CD4-positive, alpha-beta T cell treated with Interleukin-4 for 4 hours (primary cell): ENCODE measurements at places on chromosomes 6 and 20.

DNA sequence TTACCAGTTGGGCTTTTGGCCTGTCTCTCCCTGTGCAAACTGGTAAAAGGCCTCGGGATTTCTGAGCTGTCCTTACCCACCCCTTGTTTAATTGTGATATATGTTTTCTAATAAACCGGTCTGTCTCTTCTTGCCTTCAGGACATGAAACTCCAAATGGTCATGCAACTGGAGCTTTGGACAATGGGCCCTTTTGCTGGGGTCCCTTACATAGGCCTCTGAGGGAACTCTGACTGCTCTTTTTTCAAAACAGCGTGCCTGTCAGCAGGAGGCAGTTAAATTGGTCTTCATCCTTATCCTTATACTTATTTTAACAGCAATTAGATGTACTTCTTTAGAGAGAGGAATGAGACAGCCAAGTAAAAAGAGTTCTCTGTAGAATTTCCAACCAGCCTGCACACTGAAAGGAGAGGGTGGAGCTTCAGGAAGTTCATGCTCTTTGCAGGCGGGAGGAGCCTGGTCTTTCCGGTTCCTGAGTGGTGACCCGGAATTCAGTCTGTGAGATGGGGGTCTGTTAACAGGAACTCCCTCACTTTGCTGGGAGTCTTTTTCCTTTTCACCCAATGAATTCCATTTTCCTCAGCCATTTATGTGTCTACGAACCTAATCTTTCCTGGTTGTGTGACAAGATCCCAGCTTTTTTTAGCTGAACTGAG lies 299.6 kb upstream of the GJE1 start:
- no peak for DNase-seq

GRCh38 chr6:128327890-128328289 lies 192.5 kb downstream of the PTPRK start:
- peak; percentile 57 for DNase-seq

GRCh38 chr6:139887275-139887674 lies 512.8 kb upstream of the CITED2 start:
- DNase-seq, result no peak

DNA sequence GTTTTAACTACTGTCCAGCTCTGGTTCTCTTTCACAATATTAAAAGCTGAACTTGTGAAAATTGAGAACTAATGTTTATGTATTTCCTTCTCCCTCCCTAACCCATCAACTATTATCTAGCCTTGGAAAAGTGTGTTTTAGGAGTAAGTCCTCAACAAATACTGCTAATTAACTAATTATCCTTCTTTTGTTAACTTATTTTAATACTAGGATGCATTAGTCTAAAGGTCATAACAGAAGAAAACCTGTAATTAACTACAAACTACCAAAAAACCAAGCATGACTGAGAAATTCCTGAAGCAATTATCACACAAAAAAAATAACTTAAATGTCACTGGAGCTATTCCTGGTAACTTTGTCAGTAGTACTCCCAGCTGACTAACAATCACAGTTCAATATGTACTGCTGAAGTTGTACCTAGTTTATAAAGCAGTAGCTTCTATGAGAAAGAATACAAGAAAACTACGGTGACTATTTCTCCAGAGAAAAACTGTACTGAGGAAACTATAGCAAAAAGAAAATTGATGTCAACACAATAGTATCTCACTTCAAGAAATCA lies 301.9 kb downstream of the LAMA2 start:
- no peak for DNase-seq

GRCh38 chr20:5703681-5704101 lies 46.5 kb upstream of the SHLD1 start:
- no peak for DNase-seq

DNA sequence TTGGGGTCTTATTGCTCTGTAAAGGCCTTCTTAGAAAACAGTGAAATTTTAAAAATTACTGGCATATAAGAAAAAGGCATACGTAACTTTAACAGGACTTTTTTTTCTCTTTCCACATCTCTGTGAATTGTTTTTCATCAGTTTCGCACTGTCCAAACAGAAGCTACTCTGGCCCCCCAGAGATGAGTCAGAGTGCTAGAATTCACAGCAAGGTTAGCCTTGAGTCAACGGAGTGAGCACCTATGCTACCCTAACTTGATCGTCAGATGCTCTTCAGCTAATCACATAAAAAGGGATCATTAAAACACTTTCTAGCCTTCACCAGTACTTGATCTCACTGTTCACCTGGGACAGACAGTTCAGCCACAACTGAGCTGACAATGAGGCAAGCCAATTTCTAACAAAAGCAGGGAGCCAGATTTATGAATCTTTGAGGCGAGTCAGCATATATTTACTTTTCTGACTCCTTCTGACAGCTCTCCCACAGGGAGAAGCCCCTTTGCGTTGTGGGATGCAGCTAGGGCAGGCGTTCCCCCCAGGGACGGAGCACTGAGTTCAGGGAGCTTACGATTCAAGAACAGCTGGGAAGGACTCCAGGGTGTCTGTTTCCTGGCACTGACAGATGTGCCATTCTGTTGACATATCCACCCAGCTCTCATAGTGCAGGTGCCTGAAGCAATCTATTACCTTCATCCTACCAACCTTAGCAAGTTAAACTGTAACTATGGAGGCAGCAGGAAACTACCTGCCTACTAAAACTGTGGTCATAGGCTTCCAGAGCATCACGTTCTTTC lies 46.4 kb upstream of the SPDEF start:
- no peak for DNase-seq

DNA sequence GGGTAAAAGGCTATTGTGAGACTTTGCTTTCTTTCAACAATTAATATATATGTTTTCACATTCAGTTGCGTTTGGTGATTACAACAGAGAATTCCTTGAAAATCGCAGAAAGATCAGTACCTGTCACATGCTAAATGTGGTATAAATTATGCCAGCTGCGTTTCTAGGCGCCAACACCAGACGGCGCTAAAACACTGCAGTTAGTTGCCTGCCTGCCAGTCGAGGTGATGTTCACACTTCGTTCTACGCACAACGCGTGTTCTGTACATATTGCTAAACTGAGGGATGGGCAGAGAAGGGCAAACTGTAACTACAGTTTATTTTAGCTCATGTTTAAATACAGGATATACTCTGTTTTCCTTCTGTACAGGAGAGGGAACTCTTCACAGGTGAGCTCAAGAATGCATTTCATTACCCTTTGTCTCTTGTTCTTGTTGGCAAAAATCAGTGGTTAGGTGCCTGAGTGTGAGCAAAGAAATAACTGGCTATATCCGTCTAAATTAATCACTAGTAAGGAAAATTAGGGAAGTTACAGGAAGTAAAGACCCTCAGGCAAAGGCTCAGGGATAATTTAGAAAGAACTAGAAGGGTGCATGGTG lies 100.1 kb upstream of the RGS17 start:
- no peak for DNase-seq

GRCh38 chr6:30885999-30886896 lies 1.9 kb downstream of the DDR1 start:
- no peak for DNase-seq

- DNase-seq, result no peak
Measured at GRCh38 chr20:14544688-14545087, 207.3 kb upstream of the FLRT3 start.

GRCh38 chr6:143621876-143622605 lies 55.7 kb upstream of the PHACTR2 start:
- no peak for DNase-seq

DNA sequence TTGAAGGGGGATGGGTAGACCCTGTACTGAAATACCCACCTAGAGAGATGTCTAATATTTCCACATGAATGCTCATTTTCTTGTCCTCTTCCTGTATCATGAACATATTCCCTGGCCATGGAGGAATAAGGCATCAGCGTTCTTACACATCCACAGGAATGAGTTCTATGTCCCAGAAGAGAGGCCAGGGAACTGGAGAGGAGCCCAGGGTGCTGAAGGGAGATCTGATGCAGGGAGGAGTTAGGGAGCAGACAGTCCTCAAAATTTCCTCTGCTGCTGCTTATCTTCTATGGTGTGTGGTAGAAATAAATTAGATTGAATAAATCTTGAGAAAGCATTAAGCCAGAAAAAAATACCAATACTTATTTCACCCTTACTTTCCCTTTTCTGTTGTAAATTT lies 295.0 kb downstream of the KCNQ5 start:
- DNase-seq, result no peak

GRCh38 chr20:63152322-63153253 lies 63.3 kb downstream of the YTHDF1 start:
- no peak for DNase-seq

GRCh38 chr6:7621761-7622160 lies 31.8 kb downstream of the SNRNP48 start:
- DNase-seq, result no peak

DNA sequence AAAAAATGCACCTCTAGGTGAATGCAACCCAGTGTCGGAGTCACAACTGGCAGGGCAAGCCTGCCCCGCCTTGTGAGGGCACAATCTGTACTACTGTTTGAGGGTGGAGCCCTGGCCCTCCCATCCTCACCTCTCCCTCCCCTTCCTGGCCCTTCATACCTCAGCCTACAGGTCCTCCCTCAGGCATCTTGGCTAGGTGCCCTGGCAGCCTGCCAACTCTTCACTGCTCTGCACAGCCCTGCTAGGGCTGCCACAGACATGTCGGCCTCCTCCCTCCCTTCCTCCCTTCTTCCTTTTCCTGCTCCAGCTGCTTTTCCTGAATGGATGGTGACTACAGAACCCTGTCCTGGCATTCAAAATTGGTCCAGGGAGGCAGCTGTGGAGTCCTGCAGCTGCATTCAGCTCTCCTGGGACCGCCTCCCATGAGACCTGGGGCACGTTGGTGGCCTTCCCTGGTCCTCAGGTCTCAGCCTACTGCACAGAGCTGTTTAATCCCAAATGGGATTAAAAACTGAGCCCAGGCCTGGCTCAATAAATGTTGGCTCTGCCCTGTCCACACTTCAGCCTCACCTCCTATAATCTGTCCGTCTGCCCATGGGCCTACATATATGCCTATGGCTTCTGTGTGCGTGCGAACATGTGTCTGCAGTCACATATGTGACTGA lies 52.7 kb downstream of the CDH22 start:
- DNase-seq, result no peak

GRCh38 chr6:137389150-137389704 lies 105.0 kb downstream of the OLIG3 start:
- peak; percentile 92 for DNase-seq

- no peak for DNase-seq
Measured at GRCh38 chr6:46903175-46903574, 18.6 kb downstream of the ADGRF5 start.

DNA sequence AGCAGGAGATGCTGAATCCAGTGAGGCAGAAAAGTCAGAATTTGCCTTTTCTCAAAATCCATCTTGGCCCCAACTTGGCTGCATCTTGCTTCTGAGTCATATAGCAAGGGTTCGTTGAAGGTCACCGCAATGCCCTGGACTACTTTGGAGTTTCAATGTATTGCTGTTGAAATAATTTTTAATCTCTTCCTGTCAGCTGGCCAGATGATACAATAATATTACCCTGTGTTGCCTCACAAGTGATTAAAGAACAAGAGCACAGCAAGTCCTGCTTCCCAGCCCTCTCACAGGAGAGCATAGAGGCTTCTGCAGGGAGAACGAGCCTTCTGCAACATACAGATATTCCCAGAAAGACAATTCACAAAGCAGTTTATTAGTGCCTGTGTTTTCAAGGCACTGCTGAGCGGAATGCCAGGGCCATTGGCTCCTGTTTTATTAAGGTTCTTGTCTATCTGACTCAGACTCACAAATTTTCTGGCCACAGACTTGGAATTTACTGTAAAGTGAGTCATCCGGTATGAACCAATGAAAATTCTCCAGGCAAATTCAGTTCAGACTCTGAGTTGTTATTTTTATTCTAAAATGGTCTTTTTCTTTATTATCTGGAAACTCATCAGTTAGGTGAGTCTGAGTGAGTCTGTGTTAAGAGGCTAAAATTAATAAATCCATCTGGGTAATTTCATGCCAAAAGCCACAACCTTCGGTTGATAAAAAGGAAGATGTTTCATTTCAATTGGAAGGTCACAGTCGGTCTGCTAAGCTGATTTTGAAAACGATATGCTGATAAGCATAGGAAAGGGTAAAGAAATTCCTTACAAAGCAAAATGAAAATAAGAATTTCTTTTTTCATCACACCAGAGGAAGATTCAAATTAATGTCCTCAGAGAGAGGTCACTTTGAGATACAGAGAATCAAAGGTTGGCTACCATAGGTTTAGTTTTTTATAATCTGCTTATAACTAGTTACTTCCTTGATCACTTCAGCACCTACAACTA lies 289.4 kb upstream of the STXBP5 start:
- no peak for DNase-seq

DNA sequence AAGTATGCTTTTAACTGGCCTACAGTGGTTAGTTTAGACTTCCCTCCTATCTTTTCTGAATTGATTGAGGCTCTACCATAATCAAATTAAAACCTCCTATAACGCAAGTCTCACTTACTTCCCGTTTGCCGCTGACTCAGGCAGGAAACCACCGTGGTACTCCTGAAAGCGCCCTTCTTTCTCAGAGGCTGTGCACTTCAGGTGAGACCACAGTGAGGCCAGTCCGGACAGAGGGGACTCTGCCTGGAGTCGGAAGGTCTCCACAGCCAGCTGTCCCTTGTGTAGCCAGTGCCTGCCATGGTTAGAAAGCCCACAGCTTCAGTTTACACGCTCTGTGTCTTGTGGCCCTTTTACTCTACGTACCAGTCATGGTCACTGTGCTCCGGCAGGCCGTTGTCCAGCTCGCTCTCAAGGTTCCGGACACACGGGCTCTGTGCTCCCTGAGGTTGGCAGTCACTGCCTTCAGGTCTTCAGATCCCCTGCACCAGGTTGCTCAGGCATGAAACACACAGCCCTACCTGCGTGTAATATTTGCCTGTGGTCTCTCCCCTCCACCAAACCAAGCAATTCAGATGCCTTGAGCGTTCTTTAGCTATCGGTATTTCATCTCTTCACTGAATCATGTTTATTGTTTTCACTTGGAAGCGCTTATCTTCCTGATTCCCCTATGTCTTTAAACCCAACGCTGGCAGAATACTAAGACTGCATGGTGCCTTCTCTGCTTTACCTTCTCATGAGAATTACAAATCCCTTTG lies 178.8 kb downstream of the SMOC2 start:
- peak; percentile 10 for DNase-seq

- no peak for DNase-seq
Measured at GRCh38 chr6:163935158-163935762, 520.7 kb downstream of the QKI start.

DNA sequence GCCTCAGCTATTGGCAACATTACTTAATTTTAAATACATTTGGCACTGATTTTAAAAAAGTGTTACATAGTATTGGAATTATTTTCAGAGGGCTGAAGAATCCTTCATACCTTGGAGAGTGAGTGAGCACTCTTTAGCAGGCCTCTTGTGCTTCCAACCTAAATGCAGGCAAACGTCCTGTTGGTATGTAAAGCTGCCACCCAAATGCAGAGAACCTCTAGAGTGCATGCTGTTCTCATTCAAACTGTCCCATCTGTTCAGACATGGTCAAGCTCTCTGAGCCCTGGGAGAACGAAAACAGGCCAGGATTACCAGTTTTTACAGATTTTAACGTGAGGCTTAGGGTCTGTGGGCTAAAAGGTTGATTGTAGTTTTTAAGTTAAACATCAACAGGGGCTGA lies 378.0 kb upstream of the FLRT3 start:
- no peak for DNase-seq

DNA sequence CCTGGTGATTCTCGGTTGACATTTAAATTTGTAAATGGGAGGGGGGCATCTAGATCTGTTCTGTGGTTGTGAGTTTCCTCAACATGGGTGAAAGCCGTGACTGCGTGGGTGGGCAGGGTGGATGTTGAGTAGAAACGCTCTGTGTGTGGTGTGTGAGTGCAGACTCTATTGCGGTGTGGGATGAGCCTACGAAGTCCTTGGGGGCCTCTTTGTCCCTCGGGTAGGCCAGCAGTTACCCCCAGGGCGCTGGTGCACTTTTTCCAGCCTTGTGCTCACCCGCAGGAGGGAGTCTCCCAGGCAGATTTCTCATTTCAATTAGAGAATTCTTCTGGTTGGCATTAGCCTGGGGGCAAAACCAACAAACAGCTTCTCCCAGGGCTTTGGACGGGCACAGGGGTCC lies 10.6 kb downstream of the TOX2 start:
- no peak for DNase-seq
